NCI-H2081 treated with DMSO at 0.1 percent for 48 hours (cell line): ENCODE measurements at places on chromosomes 4 and X.
A peak's percentile ranks its signal among the peaks of the same experiment; 100 is the strongest.

GRCh38 chr4:112147697-112148096 is 2.4 kb downstream of the FAM241A start:
- no peak for DNase-seq

DNA sequence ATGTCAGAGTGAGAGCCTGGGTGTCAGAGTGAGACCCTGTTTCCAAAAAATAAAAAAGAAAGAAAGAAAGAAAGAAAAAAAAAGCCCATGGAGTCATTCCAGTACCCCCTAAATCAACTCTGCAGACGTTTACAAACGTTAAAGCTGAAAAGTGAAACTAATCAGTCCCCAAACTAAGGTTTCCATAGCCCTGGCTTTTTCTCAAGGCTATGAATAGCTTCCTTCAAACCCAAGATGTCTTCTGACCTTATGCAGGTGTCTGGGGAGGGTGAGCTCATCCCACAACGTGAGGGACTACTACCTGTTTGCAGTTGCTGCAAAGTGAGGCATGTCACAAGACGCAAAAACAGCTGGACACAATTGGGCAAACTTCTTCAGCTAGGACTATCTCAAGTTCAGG is 144.0 kb downstream of the SH3KBP1 start:
- DNase-seq = no peak

GRCh38 chrX:103120748-103121147 is 27.8 kb upstream of the NXF3 start:
- DNase-seq = no peak

- DNase-seq = no peak
Measured at GRCh38 chr4:153541456-153542096, 75.4 kb downstream of the TMEM131L start.

GRCh38 chr4:110637408-110638088 is 14.7 kb upstream of the PITX2 start:
- no peak for DNase-seq

GRCh38 chr4:45062935-45063545 is 336.7 kb upstream of the GNPDA2 start:
- peak; percentile 39 for DNase-seq

DNA sequence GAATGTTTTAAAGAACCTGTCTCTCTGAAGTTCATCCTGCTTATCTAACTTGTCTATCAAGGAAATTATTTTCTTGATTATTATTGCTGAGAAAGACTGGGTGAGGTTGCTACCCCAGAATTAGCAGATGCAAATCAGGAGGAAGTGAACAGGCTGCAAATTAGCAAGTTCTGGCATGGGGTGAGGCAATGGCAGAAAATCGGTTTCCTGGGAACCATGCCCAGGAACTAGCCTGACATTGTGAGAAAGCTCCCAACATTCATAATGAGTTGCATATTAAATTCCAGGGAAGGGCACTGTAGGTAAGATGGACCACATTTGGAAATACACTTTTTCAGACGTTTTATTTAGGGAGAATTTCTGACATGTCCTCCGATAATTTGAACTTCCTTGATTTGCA is 11.6 kb downstream of the ARSF start:
- no peak for DNase-seq

GRCh38 chr4:161813889-161814288 is 349.9 kb downstream of the FSTL5 start:
- DNase-seq = no peak

DNA sequence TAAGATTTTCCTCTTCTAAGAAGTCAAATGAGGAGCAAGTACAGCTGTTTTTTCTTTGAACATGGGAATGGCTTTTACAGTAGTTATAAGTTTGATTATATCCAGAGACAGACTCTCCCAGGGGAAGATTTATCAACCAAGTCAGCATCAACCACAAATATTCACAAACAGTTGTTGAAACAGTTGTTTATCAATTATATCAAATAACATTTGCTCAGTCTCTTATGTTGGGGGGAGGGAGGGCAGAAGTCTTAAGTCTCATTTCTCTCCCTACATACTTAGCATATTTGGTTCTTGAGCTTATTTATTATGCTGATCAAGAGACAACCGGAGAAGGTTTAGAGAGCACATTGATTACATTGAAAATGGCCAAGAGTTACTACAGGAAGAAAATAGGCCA is 110.1 kb downstream of the FBXO8 start:
- no peak for DNase-seq

DNA sequence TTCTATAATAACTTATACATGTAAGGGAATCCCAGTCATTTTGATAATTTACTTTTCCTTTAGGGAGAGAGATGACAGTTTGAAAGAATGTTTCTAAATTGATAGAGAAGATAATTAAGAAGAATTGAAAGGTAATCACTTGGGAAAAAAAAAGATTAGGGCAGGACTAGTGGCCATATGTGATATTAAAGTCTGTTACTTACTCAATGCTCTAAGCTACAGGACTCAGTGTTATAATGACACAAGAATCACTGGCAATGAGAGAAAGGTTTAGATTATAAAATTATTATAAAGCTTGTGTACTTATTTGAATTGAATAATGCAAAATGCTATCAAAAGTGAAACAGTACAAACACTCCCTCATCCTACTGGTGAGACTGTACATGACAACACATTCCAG is 265.3 kb downstream of the BANK1 start:
- no peak for DNase-seq

DNA sequence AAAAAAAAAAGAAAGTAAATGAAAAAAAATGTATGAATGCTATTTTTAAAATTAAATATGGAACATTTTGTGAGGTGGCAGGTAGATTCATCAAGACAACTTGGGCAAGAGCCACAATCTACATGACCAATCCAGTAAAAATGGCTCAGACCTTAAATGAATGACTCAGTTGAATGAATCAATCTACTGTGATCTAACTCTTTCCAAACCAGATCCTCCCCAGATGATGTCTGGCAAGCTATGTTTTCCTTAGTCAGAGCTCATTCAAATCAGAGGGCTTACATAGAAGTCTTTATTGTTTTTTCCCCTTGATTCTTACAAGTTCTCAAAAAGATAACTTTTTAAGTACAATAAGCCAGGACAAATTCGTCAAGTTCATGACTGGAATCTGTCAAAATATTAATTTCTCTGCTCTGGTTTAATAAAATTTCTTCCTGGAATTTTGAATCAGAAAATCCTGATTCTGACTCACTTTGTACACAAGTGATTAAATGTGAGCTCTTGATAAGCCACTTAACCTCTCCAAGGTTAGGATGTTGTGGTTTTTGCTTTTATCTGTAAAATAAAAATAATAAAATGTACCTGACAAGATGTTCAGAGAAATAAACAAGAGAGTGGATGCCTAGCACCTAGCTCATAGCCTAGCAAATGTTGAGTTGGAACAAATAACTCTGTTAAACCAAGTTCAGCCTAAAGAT is 105.6 kb upstream of the SMIM31 start:
- no peak for DNase-seq

DNA sequence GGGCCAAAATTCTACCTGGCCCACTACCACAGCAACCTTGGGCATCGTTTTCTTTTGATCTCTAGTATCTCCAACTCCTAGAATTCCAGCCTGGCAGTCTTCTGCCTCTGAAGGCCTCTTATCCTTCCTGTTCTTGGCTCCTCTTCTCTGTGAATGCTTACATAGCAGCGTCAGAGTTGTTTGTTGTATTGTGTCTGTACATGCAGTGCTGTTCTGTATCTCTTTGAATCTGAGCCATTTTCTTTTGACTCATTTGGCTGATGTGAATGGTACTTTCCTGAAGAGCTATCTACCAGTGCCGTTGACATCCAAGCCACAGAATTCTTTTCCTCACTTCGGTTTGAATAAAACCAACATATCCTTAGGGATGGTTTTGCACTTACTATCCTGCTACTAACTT is 79.2 kb downstream of the TMEM164 start:
- DNase-seq = no peak

GRCh38 chr4:178599521-178599920 is 1157.3 kb upstream of the AGA start:
- no peak for DNase-seq

- no peak for DNase-seq
Measured at GRCh38 chrX:12672367-12673106, 118.7 kb upstream of the PRPS2 start.

DNA sequence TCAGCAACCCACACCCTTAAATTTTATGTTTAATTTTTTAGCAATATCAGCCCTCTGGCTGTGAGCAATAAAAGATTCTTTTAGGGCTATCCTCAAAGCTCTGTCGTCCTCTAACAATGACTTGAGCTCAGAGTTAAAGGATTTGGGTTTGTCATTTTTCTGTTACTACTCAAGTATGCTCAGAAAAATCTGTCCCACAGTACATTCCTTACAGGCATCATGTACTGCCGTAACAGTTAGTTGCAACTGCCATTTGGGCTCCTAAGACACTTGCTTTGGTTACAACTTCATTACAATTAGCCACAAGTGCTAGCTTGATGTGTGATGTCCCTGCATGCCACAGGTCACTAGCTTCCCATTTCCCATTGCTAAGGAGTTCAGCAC is 33.2 kb downstream of the COQ2 start:
- no peak for DNase-seq

DNA sequence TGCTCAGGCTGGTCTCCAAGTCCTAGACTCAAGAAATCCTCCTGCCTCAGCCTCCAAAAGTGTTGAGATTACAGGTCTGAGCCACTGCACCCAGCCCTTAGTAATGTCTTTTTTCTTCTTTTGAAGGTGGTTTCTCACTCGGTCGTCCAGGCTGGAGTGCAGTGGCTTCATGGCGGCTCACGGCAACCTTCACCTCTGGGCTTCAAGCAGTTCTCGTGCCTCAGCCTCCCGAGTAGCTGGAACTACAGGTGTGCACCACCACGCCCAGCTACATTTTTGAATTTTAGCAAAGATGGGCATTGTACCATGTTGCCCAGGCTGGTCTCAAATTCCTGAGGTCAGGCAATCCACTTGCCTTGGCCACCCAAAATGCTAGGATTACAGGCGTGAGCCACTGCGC is 32.3 kb upstream of the ASMTL start:
- no peak for DNase-seq

DNA sequence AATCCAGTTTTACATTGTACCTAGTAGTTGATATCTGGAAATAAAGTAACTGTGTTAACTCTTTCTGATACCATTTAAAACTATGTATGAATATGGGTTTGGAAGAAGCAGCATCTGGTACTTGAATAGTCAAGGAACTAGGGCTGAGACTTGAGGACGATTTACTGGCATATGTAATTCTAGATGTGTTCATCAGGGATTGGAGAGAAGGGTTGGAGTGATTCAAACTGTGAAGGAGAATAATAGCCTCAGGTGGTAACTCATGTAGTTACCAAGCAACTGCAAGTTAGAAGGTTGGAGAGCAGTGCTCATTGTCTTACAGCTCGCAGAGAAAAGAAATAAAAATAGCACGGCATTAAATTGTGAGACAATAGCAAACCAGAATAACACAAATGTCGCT is 29.5 kb upstream of the TXLNG start:
- no peak for DNase-seq

DNA sequence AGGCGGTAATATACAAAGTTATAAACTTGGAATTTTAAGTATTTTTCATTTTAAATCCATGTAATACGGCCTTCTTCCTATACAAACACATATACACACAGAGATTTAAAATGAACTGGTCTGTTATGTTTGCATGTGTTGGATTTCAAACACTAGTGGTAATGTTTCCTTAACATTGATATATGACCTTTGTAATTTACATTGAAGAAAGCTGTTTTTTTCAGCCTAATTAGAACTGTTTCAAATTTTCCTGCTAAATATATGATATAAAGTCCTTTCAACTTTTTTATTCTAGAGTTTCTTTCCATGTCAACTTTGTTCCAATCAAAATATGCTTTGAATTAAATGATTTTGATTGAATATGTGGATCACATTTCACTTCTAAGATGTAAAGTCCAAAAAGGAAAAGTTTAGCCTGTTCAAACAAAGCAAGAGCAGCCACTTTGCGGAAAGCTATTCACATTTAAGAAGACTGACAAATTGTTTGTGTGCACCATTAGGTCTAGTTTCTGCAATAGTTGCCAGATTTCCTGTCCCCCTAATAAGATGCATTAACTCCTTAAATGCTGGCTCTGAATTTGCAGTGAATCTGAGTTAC is 226.0 kb upstream of the MAB21L2 start:
- DNase-seq = no peak

- no peak for DNase-seq
Measured at GRCh38 chrX:31110657-31111056, 38.8 kb upstream of the FTHL17 start.

GRCh38 chrX:17632942-17633341 is 104.4 kb upstream of the SCML1 start:
- DNase-seq = no peak

- DNase-seq = no peak
Measured at GRCh38 chr4:25258980-25259578, 25.2 kb downstream of the PI4K2B start.

DNA sequence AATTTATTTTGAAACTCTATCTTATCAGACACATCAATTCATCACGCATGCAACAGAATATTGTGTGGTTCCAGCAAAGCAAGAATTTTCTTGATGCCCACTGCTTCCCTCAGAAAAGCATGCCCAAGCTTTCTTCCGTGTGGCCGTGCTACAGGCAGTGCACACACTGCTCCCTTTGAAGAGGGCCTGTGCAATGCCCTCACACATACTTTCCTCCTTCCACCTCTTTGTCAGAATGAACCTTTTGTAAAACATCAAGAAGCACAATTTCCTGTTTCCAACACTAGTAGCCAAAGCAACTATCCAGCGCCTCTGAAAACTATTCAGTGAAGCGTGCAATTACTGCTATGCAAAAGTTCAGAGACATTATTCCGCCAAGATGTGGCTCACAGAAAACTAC is 201.7 kb downstream of the NLGN4X start:
- no peak for DNase-seq

GRCh38 chr4:168177546-168178149 is 85.3 kb downstream of the ANXA10 start:
- no peak for DNase-seq

DNA sequence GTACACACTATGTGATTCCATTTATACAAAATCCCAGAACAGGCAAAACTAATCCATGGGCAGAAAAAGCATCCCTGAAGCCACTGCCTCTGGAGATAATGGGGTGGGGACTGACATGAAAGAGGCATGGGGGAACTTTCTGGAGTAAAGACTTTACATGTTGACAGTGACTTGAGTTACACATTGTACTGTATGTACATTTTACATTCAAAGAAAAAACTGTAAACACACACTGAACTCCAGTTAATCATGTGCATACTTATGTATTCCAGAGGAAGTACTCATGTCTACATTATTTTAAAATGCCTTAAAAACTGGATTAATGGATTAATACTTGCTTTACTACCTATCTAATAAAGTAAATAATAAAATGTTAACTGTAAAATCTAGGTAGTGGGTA is 21.6 kb downstream of the CENPU start:
- no peak for DNase-seq

GRCh38 chrX:38805432-38806389 is 4.5 kb downstream of the MID1IP1 start:
- DNase-seq = peak; percentile 28

DNA sequence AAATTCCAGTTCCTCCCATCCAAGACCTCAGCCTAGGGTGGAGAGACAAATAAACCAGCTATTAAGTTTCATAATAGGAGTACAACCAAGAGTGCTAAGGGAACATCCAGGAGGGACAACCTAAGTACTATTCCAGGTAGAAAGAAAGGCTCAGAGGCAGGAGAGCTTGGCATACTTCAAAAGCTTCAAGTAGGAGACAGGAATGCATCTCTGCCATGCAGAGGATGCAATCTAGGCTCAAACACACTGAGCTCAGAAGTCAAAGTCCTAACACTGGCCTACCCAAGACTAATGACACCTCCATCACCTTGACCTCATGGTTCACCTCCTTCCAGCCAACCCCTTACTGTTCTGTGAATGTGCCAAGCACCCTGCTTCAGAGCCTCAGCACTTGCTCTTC is 8.1 kb downstream of the WDFY3 start:
- DNase-seq = no peak

GRCh38 chr4:138205531-138206233 is 36.5 kb downstream of the SLC7A11 start:
- no peak for DNase-seq
